NCI-H2171 treated with DMSO at 0.1 percent for 48 hours (cell line): ENCODE measurements at places on chromosomes 12 and 14.

- peak; percentile 99 for DNase-seq
These were observed 160.8 kb upstream of the KRR1 start for GRCh38 chr12:75672200-75672599.

DNA sequence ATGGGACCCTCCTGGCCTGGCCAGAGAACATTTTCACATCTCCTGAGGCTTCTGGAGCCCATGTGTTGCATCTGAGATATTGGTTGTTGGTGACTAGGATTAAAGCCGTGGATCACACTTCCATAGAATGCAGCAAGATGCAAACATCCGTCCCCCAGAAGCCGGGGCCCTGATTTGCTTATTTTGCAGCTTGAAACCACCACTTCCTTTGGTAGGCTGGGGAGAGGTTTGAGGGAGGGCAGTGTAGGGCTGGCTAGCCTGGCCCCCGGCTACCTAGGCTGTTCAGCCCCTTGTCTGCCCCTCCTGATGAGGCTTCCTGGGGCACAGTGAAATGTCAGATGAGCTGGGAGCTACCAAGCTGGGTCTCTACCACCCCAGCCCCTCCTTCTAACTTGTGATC, 209.7 kb upstream of the PWP1 start:
- no peak for DNase-seq

GRCh38 chr12:85299053-85299452, 19.0 kb downstream of the ALX1 start:
- DNase-seq, result no peak

DNA sequence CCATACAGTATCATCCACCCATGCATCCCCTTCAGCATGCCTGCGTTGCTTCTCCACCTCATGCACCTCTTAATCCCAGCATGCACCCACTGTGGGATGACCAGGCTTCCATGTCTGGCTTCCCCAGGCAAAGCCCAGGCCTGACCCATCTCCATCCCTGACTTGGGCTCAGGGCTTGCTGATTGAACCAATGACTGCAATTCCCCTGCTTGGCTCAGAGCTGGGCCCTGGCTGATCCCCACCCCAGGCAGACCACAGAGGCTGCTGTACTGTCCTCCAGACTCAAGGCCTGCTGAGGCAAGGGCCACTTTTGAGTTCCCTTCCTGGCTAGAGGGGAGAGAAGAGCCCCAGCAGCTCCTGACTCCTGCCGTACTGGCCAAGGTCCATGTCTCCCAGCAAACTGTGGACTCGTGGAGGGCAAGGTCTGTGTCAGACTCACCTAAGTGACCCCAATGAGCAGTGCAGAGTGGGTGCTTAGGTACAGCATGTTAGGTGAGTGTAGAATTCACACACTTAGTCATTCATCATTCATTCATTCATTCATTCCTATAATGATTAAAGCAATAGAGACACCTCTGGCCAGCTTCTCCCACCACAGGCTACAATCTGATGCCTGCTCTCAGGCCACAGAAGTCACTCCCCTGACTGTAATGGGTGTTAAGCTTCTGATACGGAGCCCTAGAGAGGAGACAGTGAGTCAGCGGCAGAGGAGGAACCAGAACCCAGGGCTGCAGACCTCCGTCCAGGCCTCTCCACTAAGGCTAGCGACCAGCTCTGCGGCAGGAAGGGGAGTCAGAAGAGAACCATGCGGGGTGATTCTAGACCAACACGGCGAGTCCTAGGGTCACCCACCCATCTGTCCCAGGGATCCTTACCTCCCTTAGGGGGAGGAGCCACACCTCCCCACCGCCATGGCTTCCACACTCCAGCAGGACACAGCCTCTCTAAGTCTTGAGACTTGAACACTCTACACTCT, 2.9 kb downstream of the BEGAIN start:
- DNase-seq, result no peak

GRCh38 chr12:1747609-1748008, 56.7 kb downstream of the ADIPOR2 start:
- peak; percentile 30 for DNase-seq

GRCh38 chr12:30896461-30896860, 30.1 kb upstream of the TSPAN11 start:
- DNase-seq, result no peak

GRCh38 chr12:51392556-51393237, 1.5 kb upstream of the GALNT6 start:
- DNase-seq, result no peak

- no peak for DNase-seq
These were observed at the start of gene FAM181A for GRCh38 chr14:93926873-93927799. FAM181A (plus strand) TSS chr14:93927344; CDS start chr14:93928286, 942 bp downstream.

DNA sequence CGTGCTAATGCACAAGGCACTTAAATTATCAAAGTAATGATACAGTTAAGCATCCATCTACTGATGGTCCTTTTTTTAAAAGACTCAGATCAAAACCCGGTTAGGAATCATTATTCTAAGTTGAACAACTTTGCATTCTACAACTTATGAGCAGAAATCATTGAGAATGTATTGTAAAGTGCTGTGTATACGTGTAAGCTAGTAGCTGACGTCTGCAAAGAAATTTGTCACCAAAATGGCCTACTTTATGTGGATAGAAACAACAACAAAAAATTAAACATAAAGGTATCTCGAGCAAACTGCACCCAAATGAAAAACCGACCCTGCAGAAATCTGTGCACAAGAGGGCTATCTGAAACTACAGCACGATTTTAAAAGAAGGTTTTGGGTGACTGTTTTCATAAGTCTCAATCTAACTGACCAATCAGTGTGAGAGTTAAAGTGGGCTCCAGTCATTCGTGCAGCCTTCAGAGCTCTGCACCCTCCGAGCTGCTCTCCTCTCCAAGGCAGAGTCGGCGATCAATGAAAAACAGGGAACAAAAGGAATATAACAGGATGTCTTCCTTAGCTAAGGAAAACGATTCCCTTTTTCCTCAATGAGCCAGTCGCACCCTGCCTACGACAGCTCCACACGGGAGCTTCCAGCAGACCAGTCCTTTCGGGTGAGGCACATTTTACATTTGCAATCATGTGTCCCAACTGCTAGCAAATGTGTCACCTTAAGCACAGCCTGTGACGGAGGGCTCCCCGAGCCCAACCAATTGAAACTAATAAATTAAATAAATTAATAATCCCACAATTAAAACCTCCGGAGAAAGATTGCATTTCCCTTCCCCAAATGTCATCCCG, 200.7 kb upstream of the FOXN3 start:
- peak; percentile 68 for DNase-seq

DNA sequence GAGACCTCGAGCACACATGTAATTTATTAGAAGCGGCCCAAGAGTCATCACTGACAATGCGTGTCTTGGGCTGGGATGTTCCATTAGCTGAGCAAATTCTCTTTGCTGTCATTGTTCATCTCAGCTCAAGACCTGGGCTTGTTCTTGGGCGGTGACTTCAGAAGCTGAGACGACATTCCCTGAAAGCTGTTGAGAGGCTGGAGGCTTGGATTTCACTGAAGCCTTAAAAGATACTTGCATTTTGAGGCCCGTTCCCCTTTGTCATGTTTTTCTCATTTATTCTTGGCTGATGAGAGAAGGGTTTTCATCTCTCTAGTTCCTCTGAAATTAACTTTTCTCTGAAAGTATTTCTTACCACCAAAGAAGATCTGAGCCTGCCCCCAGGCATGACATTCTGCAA, 16.6 kb upstream of the SUSD6 start:
- DNase-seq, result no peak

GRCh38 chr14:82719617-82720016, 1186.0 kb upstream of the SEL1L start:
- DNase-seq, result no peak

GRCh38 chr14:30708157-30708556, 86.0 kb downstream of the SCFD1 start:
- DNase-seq, result peak; percentile 8

- DNase-seq, result peak; percentile 45
These were observed 113.0 kb downstream of the GLT1D1 start for GRCh38 chr12:128966203-128966810.

GRCh38 chr12:58425481-58426392, 484.4 kb downstream of the ATP23 start:
- DNase-seq, result peak; percentile 44

DNA sequence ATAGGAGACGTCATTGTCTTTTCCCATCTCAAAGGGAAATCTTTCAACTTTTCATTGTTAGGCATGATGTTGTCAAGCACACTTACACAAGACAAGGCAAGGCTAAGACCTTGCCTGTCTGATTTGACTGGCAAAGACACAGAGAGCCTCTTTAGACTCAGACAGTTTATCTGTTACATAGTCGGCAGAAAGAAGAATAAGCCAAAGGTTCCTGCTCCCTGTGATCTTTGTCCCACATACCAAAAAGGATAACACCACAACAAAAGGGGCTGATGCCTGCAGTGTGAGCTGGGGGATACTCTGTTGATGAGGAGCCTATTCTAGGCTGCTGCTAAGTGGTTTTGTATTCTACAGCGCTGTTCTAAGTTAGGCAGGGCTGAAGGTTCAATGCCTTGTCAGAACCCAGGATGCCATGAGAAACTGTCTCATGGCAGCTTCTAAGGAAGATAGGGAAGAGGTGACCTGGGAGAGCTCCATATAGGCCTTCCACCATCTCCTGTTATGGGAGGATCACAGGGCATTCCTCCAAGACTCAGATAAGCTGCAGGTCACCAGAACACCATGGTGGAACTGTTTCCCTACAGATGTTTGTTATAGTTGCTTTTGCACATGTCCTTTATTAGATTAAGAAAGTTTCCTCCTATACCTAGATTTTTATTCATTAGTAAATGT, 12.7 kb downstream of the ERC1 start:
- DNase-seq, result no peak

GRCh38 chr12:28027947-28028724, 55.6 kb upstream of the PTHLH start:
- no peak for DNase-seq

DNA sequence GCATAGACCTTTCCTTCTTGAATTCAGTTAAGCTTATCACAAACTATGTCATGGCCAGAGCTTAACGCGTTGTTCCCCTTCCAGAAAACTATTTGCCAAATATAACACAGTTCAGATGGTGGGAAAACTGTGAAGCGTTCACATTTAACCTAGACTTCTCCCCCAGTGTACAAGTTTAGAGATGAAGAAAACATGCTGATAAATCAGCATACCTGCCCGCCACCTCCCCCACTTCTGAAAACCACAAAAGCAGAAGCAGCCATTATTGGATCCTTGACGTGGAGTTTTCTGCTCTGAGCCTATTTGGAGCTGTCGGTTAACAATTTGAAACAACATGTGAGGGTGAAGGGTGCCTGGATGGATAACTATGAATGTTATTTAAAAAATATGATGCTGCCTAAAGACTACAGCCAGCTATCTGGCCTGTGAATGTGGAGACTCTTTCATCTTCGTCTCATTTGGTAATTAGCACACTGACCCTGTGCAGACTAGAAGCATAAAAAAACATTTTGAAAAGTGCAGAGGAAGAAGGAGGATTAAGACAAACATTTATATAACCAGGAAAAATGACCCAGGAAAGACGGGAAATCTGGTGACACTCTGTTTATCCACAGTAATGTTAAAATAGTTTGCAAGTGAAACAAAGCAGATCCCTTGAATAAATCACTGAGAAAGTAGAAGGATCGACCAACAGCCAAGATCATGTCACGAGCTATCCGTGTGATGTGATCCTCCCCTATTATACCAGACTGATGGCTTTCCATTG, 408.2 kb downstream of the AEBP2 start:
- DNase-seq, result no peak

GRCh38 chr12:80000831-80001230, 65.9 kb upstream of the PPP1R12A start:
- no peak for DNase-seq

GRCh38 chr12:76685246-76685678, 78.7 kb upstream of the ZDHHC17 start:
- no peak for DNase-seq

GRCh38 chr14:39372656-39373055, 59.6 kb downstream of the FBXO33 start:
- DNase-seq, result no peak

DNA sequence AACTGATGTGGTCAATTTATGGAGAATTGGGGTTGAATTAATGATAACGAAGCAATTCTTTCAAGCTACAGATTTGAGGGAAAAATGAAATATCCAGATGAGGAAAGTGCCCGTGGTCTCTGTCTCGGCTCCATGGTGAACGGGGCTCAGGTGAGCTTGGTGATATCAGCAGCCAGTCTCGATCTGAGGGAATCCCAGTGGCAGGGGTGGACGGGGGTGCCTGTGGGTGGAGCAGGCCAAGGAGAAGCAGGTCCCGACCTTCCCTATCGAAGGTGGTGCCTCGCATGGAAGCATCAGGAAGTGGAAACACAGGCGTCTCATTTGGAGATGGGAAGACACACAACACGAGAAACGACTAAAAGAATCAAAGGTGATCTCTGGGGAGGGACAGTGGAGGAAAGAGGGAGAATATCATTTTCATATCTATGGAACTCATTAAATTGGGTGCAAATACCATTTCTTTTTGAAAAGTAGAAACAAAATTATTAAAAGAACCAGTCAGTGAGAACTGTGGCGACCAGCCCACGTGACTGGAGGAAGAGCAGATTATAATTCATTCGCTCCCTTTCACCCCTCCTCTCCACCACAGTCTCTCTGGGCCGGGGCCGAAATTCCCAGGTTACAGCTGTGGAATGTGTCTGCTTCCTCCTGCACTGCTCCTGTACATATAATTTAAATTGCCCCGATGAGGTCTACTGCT, 354.3 kb upstream of the SFSWAP start:
- no peak for DNase-seq

GRCh38 chr12:85057370-85057963, 21.3 kb downstream of the LRRIQ1 start:
- DNase-seq, result peak; percentile 49

- DNase-seq, result no peak
These were observed 45.8 kb upstream of the TBX3 start for GRCh38 chr12:114729731-114730130.

DNA sequence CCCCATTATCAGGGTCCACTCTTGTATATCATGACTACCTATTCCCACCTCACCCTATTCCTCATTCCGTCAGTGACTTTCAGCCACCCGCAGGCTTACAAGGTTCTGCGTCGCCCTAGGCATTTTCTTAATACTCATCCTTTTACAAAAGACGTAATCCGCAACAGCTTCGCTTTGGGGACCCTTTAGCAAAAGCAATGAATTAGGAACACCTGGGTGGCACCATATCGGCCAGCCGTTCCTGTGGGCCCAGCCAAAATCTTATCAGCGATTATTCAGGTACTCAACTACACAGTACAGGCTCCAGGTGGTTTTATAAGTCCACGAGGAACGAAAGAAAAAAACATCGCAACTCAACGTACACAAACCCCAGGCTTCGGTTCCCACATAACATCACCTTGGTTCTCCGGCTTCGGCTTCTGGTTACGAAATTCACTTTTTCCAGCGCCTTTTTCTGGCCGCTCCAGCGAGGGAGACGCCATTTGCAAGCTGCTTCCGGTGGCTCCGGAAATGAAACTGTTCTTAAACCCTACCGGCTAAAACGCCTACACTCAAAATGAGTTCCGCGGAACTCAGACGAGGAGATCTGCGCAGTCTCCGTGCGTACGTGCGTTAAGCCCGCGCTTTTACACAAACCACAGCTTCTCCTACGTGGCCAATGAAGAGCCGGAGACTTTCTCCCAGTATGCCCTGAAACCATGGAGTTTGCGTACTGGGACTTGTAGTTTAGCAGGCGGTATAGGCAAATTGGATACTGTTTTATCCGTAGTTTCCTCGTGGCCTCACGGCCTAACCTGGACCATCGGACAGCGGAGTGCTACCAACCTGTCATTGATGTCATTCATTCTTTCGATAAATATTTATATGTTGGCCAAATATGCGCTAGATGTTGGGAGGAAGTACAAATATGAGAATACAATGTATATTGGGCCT, at the start of gene KRR1:
TSS of gene KRR1 (minus strand) at position 494 of the 933 bp plus-strand sequence. CDS start at position 482, 12 bp downstream.
- peak; percentile 99 for DNase-seq
